ENCODE measurements at places on chromosomes 4 and X.

DNA sequence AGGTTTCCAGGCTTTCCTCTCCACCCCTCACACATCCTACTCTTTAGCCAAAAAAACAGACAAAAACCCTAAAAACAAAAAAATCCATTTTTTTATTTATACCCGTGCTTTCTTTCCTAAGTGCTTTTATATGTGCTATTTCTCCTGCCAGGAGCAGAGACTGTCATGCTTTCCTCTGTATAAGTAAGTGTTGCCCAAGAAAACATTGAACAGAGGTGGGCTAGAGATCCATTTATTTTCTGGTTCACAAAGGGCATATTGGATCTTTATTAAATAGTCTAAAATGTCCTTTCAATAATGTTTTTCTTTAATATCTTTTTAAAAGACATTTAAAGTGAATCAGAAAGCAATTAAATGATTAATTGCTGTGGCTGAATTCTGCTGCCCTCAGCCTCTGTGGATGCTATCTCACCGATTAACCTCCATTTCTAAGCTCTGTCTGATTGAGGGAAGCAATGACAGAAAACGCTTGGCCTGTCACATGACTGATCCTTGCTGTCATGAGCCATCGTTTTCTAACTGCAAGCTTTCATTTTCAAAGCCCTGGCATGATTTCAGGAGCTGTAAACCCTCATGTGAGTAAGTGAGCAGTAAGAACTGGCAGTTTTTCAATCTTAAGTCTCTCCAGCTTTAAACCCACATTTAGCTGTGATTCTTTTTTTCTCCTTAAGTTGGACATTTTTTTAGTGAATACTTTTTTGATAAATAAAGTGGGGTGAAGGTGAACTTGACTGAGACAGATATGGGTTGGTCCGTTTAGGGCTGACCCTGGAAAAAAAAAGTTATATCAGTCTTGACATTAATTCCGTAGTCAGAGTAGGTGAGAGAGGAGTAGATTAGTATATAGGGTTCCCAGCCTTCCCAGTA, 180.7 kb upstream of the PGRMC2 start:
- DNase-seq, result peak; percentile 83

GRCh38 chr4:37797374-37797773, 29.1 kb upstream of the PGM2 start:
- DNase-seq, result no peak

GRCh38 chrX:109464231-109464630, 17.7 kb downstream of the GUCY2F start:
- DNase-seq, result no peak

GRCh38 chr4:42673082-42673425, 16.1 kb upstream of the ATP8A1 start:
- no peak for DNase-seq

GRCh38 chr4:126591583-126591982, 1041.2 kb upstream of the INTU start:
- DNase-seq, result no peak

- no peak for DNase-seq
These were observed 102.0 kb downstream of the RTL5 start for GRCh38 chrX:72029483-72030411.

DNA sequence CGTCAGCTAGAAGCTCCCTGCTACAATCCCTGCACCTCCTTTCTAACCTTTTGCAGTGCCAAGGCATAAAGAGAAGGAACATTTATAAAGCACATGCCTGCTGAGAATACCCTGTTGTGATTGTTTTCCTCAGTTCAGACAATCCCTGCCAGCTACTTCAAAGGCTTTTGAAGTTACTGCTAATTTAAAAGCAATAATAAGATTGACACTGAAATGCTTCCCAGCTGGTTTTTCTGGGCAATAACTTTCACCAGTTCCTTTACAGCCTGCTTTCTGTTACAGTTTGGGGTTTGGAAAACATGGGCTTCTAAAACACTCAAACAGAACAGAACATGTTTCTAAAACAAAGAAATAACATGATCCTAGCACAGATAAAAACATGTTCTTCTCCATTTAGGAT, 232.3 kb upstream of the CPEB2 start:
- no peak for DNase-seq

DNA sequence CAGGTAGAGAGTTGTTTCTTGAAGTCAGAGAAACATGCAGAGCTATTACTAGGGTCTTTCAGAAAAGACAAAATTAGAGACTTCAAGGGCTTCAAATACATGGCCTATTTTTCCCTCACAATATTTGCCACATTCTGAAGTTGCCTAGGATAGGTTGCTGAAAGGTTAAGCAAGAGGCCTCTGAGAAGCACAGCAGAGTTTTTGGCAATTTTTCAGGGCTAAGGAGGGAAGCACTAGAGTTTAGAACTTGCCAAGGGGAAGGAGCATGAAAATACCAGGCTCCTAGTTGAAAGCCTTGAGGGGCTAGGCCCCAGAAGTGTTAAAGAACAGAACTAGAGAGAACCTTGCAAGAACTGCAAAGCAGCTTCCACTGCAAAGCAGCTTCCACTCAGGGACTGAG, 86.4 kb downstream of the ANAPC10 start:
- DNase-seq, result no peak

DNA sequence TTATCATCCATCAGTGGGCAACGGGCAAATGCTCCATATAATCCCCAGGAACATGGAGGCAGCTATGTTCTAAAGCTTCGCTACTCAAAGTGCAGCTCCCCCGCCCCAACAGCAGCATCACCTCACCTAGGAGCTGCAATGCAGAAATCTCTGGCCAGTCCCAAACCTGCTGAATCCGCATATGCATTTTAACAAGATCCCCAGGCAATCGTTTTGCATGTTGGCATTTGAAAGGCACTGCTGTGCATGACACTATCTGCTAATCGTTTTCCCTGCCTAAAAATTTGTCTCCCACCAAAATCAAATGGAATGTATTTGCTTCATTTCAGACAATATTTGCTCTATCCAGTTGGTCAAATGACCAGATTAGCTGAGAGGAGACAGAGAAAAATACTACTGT, 15.2 kb downstream of the ADGRG2 start:
- DNase-seq, result no peak

DNA sequence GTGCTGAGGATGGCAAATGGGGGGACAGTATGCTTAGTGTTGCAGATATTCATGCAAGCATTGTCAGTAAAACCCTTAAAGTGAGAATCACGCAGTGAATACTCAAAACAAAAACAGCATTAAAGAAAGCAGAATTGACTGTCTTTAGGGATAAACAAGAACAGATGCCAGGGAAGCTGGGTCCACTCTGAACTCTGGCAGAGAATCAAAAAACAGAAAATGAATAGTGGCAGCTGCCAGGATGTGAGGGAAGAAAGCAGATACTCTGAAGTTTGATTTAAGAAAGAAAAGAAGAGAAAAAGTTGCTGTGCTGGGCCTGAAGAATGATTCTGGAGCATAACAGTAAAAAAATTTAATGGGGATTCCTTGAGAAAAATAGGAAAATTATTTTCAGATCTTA, 131.5 kb downstream of the GABRA2 start:
- no peak for DNase-seq

- DNase-seq, result no peak
These were observed 3.4 kb downstream of the AIFM1 start for GRCh38 chrX:130162094-130162735.

DNA sequence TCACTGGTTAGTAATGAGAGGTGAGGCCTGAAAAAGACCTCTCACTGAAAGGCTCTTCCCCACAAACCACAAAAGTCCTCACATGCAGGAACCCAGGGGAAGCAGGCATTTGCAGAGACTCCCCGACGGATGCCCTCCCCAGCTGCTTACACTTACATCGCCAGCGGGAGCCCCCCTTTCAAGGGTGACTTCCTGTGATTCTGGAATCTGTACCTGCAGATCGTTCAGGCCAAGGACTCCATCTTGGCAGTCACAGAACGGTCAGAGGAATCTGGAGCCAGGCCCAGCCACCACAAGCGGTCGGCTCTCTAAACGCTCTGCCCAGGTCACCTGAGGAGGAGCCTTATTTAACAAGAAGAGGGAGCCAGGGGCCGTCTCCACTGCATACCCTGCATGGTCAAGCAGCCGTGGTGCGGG, 71.3 kb upstream of the STS start:
- DNase-seq, result no peak

- DNase-seq, result no peak
These were observed 133.8 kb downstream of the LDB2 start for GRCh38 chr4:16764622-16765021.

DNA sequence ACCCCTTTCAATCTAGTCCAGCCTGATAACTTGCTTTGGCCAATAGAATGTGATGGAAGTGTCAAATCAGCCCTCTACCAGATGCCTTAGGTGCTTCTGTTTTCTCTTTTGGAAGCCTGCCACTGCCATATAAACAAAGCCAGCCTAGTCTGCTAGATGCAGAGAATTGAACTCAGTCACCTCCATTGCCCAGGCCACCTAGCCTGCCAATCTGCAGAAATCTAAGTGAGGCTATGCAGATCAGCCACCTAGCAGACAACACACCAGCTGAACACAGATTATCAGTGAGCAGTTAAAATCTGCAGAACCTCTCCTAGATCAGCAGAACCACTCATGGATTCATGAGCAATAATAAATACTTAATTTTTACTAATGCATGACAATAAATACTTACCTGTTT, 1108.2 kb downstream of the PCDH18 start:
- no peak for DNase-seq

DNA sequence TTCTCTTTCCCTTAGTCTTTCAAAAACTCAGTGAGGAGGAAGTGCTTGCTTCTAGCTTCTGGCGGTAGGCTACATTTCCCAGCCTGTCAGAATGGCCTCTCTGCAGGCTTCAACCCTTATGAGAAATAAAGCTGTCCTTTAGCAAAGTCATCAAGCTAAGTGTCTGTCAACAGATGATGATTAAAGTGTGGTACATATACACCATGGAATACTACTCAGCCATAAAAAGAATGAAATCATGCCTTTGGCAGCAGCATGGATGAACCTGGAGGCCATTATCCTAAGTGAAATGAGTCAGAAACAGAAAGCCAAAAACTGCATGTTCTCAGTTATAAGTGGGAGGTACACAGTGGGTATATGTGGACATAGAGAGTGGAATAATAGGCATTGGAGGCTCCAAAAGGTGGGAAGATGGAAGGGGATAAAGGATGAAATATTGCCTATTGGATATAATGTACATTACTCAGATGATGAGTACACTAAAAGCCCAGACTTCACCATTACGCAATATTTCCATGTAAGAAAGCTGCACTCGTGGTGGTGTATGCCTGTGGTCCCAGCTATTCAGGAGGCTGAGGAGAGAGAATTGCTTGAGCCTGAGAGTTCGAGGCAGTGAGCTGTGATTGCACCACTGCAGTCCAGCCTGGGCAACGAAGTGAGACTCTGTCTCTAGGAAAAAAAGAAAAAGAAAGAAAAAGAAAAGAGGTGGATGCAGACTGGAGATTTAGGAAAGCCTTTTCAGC, 7.9 kb downstream of the TRIM2 start:
- DNase-seq, result no peak

GRCh38 chr4:16448241-16448840, 222.1 kb upstream of the TAPT1 start:
- DNase-seq, result no peak

DNA sequence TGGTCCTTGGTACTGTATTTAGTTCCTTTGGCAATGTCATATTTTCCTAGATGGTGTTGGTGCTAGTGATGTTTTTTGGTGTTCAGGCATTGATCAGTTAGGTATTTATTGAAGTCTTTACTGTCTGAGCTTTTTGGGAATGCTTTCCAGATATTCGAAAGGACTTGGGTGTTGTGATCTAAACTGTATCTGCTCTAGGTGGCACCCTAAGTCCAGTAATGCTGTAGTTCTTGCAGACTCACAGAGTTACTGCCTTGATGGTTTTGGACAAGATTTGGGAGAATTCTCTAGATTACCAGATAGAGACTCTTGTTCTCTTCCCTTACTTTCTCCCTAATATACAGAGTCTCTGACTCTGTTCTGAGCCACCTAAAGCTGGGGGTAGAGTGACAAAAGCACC, 513.6 kb upstream of the PITX2 start:
- no peak for DNase-seq

- no peak for DNase-seq
These were observed 109.6 kb downstream of the PCDH18 start for GRCh38 chr4:137422666-137423065.

- no peak for DNase-seq
These were observed 190.6 kb upstream of the SPRY1 start for GRCh38 chr4:123206016-123206415.

DNA sequence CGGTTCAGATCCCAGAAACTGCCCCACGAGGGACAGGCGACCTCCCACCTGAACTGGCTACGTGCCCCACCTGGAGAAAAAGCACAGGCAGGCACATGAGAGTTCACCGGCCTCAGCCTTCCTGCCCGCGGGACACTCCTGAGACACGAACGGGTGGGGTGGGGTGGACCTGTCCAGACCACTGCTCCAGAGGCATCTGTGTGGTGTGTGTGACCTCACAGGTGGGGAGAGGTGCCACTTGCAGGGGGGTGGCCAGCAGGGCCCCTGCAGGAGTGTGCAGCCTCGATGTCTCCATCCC, 18.5 kb downstream of the NELFA start:
- DNase-seq, result peak; percentile 60

GRCh38 chr4:108345862-108346817, 177.4 kb upstream of the LEF1 start:
- no peak for DNase-seq

DNA sequence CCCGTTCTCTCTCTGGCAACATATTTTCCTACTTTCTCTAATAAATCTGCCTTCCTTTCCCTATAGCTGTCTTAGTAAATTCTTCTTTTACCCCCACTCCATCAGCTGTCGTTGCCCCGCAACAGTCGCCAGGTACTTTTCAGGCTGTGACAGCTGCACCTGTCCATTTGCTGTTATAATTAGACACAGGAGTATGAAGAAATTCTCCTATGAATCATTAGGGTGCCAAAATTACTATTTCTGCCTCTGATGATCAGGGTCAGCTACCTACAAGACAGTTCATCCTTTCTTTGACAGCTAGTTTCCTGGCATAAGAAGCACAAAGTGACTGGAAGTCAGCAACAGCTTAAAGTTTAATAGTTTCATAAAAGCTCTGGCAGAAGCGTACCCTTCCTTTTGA, 19.5 kb upstream of the GALNTL6 start:
- DNase-seq, result no peak

DNA sequence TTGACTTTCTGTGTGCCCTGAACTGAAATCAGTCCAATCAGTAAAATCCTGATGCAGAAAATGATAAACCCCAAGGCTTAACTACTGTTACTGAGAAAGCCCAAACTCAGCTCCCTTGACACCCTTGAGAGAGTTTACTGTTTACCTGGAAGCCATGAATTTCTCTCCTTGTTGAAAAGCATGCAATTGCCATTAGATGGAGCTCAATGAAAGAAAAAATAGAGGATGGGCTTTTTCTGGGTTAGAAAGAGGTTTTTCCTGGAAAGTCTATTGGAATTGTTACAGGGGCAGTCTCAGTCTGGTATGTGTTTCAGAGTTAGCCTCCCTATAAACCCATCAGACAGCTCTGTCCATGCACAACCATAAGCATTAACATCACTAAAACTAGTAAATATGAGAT, 66.4 kb upstream of the C4orf54 start:
- no peak for DNase-seq

- DNase-seq, result no peak
These were observed 84.0 kb downstream of the RTL9 start for GRCh38 chrX:110442635-110443034.

DNA sequence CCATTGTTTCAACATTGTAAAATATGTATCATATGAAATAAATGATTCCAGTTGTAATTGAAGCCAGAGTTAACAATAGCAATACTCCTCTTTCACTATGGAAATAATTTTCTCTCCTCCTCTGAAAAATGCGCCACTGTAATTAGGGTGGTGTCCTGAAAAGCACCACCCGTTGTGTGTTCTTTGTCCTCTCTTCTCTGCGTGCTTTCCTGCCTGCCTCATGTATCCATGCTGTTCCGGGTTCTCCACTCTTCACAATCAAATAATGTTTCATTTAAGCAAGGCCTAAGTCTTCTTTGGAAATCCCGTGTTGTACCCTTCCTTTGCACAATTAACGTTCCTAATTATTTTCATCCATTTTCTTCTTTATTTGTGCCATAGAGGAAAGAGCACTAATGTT, 293.3 kb downstream of the ADGRL3 start:
- no peak for DNase-seq

All from upper lobe of left lung (tissue), 6 donors.